ENCODE measurements at places on chromosomes 1 and 21.

DNA sequence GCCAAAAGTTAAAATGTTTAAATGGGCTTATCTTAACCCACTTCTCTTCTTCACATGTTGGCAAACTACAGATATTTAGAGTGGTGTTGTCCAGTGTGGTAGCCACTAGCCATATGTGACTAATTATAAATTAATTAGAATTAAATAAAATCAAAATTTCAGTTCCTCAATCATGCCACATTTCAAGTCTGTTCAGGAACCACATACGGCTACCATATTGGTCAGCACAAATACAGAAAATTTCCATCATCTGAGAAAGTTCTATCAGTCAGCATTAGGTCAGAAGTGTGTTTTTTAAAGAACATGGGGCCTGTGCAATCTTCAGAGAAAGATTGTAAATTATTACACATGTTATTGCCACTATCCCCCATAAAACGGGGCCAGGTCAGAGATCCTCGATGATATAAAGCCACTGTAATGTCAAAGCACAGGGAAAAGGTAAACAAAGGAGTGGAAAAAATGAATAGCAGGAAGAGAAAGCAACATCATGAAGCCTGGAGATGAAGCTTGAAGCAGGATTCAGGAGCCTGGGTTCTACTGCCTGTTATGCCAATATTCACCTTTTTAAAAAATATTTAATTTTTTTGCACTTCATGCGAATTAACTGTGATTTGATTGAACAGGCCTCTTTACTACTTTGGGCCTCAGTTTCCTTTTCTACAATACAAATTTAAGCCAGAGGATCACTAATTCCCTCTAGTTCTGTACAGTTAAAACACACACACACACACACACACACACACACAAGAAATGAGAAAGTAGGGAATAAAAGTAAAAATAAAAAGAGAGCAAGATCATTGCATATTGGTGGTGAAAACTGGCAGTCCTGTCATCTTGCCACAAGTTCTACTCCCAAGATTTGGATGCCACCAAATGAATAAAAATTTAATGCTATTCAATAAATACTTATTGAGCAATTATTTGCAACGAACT, 2.3 kb downstream of the RSBN1 start:
- no peak for DNase-seq

DNA sequence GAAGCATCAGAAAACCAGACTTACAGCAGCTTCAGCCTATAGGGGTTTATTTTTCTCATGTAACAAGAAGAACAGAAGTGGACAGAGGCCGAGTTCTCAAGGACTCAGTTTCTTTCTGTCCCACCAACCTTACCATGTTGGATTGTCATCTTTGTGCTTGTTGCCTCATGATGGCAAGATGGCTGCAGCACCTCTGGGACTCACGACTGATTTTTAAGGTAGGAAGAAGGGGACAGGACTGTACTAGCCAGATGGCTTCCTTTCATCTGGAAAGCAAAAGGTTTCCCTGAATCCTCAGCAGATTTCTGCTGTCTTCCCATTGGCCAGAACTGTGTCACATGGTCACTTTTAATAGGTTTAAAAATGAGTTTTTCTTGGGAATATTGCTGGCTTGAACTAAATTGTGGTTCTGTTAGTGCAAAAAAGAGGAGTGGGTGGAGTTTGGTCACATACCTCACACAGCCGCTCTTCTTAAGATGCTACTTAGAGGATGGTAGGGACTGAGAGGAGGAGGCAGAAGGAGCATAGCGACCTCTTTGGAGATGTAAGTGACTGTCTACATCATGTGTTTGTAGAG, 48.1 kb upstream of the ENAH start:
- DNase-seq: no peak

DNA sequence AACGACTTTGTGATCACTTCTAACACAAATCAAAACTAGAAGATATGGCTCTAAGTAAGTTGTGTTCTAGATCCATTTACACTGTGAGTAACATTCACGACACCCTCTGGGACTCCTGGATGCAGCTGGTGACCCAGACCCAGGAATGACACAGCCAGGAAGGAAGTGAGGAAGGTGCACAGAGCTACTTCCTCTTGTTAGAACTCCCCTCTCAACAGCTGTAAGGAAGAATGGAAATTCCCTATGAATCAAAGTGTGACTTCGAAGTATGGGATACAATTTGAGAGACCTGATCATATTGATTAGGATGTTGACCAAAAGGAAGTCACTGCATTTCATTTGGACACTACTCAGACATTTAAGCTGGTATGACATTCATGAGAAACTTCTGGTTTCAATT, 185.3 kb downstream of the NRIP1 start:
- no peak for DNase-seq

- no peak for DNase-seq
Measured at GRCh38 chr1:213989002-213989855, 1.5 kb downstream of the PROX1 start.

DNA sequence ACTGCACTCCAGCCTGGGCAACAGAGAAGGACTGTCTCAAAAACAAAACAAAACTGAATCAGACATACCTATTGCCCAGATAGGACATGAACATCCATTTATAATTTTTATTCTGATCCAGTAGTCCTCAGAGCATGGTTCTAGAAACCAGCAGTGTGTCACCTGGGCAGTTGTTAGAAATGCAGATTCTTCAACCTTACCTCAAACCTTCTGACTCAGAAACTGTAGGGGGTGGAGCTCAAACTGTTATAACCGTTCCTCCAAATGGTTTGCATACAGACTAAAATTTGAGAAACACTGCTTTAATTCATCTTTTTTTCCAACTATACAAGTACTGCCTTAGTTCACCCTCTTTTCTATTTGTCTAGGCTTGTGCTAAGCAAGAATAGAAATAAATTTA, 6.0 kb downstream of the NASP start:
- DNase-seq: no peak

DNA sequence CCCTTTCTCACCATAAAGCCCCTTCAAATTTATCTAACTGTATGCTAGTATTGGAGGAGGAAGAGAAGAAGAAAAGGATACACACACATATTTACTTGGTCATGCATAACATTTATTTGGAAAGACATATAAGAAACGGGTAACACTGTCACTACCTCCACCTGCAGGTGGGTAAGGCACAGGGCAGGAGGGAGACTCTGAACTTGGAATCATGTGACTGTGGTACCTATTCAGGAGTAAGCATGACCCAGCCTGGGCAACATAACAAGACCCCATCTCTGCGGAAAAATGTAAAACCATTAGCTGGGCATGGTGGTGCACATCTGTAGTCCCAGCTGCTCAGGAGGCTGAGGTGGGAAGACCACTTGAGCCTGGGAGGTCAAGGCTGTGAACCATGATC, 1.4 kb upstream of the PADI6 start:
- no peak for DNase-seq

- no peak for DNase-seq
Measured at GRCh38 chr1:199808110-199808870, 219.2 kb upstream of the NR5A2 start.

DNA sequence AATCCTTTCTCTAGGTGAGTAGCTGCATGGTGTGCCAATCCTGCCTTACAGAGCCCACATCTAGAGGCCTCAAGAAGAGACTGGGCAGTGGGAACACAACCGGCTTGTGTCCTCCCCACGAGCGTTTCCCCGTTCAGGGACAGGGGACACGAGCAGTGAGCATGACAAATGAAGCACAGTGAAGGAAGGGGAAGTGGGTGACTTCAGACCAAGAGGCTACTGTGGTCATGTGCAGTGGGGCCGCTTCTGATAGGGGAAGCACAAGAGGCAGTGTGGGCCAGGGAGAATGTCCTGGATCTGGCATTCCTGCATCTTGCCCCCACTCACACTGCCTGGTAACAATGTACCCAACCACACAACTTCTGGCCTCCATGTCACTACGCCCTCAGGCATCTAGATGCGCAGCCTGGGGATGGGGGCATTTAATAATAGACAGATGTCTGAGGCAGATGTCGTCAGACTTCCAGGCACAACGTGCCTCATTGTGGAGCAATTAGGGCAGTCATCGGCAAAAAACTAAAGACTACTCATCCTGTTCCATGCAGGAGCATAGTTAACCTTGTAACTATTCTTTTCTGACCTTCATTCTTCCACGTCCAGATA, 155.6 kb upstream of the NBPF11 start:
- no peak for DNase-seq

DNA sequence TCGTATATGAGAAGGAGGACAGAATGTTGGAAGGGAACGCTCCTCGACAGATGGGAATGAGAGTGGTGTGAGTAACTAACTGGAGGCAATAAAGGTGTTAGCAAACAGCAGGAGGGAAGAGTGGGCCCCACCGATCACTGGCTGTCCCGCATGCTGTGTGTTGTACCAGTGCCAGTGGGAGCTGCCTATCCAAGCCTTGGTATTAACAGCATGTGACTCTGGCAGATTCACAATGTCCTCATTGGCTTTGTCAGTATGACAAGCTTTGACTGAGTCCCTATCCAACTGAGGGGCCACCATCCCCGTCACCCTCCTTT, 188.3 kb downstream of the NRIP1 start:
- DNase-seq: no peak

- no peak for DNase-seq
Measured at GRCh38 chr1:230758709-230759368, 11.7 kb downstream of the CAPN9 start.

- no peak for DNase-seq
Measured at GRCh38 chr21:27315373-27315772, 348.5 kb upstream of the ADAMTS5 start.

DNA sequence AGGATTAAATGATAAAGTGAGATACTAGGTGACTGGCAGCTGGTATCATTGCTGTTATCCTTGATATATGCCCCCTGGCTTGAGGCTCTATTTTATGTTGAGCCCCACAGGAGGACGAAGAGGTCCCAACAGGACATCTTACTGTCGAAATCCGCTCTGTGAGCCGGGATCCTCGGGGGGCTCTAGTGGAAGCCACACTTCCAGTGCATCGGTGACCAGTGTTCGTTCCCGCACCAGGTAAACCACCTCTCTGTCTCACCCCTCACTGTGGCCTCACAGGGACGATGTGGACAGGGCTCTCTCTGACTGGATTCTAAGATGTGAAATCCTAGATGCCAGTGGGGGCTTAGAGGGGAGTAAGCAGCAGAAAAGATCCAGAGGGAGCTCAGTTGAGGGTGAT, 2.1 kb downstream of the TMEM39B start:
- DNase-seq: no peak

DNA sequence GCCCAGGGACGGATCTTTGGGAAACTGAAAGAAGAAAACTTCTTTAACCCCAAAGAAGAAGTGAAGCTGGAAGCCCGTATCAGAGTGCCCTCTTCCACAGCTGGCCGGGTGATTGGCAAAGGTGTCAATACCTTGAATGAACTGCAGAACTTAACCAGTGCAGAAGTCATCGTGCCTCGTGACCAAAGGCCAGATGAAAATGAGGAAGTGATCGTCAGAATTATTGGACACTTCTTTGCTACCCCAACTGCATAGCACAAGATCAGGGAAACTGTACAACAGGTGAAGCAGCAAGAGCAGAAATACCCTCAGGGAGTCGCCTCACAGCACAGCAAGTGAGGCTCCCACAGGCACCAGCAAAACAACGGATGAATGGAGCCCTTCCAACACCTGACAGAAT, 114.0 kb downstream of the NBPF12 start:
- no peak for DNase-seq

GRCh38 chr1:176364236-176364905, 98.6 kb upstream of the PAPPA2 start:
- DNase-seq: no peak

DNA sequence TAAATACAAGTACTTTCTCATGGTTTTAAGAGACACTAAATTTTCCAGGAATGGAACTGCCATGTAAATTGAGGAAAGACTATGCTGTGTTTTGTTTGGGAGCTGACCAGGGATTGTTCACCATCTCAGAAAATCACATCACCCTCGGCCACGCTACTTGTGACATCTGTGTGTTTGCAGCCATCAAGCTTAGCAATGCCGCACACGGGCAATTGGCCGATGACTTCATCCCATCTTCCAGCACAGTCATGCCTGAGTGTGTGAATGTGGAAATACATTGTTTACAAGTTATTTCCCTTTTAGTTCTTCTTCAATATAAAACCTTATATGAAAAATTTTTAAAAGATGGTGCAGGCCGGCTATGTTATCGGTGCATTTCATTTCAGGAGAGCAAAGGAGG, 121.6 kb downstream of the GLIS1 start:
- DNase-seq: no peak

GRCh38 chr21:17231771-17232170, 281.1 kb upstream of the CXADR start:
- DNase-seq: no peak

- DNase-seq: no peak
Measured at GRCh38 chr1:244836135-244836521, 670 bp downstream of the COX20 start.

DNA sequence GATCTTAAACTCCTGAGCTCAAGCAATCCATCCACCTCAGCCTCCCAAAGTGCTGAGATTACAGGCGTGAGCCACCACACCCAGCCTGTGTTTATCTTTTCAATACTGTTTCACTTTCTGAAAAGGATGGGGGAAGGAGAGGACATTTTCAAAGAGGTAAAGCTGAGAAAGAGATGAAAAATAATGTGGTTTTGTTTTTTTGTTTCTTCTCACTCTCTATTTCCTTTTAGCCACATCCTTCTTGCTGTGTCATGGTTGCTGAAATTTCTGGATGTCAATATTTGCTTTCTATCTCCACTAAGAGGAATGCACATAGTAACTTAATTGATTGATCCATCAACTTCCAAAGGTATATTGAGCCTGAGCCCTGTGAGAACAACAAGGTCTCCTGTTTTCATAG, 6.4 kb upstream of the C1orf21 start:
- no peak for DNase-seq

DNA sequence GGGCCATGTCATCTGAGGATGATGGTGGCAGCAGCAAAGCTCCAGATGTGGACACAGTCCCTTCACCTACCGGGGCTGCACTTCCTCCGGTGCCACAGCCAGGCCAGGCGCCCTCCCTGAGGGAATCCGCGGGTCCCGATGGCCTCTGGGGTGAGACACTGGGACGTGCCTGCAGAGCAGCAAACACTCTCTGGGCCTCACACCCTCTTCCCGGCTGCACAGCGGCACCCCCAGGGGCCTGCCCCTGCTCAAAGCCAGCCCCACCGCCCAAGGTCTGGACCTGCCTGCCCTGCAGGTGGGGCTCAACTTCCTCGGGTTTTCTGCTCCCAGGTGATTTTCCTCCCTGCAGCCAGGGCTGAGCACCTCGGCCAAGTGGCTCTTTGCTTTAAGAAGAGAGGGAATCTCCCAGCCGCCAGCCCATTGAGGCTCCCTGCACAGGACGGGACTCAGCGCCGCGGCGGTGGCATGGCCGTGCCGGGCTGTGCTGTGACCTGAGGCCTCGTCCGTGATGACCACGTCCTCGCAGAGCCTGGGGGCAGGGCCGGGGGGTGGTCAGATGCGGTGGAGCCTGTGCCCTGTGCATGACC, 21.3 kb upstream of the COL18A1 start:
- DNase-seq: no peak

GRCh38 chr1:241269116-241269515, 87.9 kb downstream of the RGS7 start:
- DNase-seq: no peak

- peak; percentile 35 for DNase-seq
Measured at GRCh38 chr1:205481629-205482151, 22.8 kb upstream of the CDK18 start.

- DNase-seq: no peak
Measured at GRCh38 chr1:10989095-10989494, 23.4 kb upstream of the TARDBP start.
